T-helper 2 cell (primary cell): ENCODE measurements at places on chromosomes 5 and 9.

- DNase-seq, result no peak
Observed at GRCh38 chr5:7488734-7489133, 92.8 kb downstream of the ADCY2 start.

GRCh38 chr9:76687861-76688391 lies 76.3 kb upstream of the PCA3 start:
- DNase-seq, result no peak

- no peak for DNase-seq
Observed at GRCh38 chr9:8424786-8425410, 625.3 kb upstream of the DMAC1 start.

DNA sequence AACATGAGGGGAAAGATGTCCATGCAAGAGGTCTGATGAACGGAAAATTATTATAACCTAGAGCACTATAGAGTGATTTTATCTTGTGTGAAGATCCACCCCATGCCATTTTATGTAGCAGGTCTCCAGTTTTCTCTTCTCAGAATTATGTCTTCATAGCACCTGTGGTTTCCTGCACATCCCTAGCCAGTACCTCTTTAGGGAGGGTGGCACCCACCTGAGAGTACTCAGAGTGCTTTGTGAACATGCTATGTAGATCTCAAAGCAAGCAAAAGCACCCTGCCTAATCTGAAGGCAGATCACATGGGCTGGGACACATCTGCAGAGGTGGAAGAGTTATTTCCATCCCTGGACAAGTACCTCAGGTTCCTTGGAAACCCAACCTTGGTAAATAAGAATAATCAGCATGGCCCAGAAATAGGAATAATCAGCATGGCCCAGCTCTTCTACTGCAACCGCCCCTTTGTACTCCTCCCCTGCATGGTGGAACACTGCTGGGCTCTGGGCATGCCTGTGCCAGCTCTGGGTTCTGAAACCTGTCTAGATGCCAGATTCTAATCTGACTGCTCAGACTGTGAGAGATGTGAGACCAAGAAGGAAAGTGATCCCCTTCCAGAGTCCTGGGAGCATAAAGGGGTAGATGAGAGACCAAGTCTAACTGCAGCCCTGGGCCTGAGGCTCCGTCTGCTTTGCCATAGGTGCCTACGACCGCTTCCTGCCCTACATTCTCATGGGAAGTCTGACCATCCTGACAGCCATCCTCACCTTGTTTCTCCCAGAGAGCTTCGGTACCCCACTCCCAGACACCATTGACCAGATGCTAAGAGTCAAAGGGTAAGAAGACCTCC lies 23.7 kb downstream of the SLC22A5 start:
- DNase-seq, result no peak

DNA sequence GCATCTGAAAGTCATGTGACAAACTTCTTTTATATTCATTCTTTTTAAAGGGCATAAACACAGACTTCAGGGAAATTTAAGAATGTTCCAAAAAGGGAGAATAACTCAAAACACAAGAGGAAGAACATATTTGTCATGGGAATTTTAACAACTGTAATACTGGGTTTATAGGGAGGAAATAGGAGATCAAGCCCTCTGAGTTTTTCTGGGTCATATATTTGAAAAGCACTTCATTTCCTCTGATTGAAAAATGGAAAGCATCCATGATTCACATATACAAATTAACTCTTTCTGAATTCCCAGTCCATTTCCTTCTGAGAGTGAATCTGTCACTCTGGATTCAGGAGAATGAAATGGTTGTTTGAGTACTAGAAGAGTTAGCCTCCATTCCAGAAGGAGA lies 26.8 kb downstream of the LURAP1L start:
- no peak for DNase-seq

DNA sequence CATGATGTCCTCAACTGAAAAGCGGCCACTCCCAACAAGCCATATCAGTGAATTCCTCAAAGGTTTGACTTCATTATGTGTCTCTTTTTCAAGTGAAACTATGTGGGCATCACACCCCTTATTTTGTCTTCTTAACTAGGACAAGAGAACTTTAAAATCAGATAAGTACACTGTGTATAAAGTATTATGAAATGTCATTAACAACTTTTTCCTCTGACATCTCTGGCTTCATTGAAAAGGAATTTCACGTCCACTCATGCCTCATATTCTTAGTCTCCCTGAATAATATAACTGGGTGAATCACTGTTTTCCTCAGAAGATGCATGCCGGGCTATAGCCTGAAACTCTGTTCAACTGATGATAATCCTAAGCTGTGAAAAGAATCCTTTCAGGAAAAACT lies 415.8 kb downstream of the ACTL7B start:
- DNase-seq, result no peak

GRCh38 chr5:4730279-4730678 lies 409.9 kb upstream of the ADAMTS16 start:
- DNase-seq, result no peak

DNA sequence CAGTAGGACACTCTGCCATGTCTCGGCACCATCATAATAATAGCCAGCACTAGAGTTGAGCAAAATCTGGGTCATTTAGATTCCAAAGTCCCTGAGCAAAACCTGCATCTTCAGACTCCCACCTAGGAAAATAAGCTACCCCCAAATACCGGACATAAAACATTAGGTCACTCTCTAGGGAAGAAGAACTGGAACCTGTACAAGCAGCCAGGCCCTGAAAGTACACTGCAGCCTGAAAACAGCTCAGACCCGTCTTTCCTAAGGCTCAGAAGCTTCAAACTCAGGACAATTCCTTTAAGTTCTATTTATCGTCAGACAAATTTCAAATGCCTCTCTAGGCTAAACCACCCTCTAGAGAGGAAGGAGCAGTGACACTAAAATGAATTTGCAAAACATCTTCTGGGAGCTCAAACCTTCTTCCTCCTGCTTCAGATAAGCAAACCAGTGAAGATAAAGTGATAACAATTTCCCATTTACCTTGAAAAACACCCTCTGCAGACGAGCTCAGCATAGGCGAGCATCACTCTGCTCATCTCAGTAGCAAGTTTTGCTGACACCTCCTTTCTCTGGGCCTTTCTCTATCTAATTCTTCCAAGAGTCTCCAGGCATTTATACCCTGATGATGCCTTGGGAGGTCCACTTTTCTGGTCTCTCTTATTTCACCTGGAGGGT lies 34.0 kb downstream of the ADAM19 start:
- DNase-seq, result no peak
